ENCODE measurements at places on chromosomes 3 and 15.

DNA sequence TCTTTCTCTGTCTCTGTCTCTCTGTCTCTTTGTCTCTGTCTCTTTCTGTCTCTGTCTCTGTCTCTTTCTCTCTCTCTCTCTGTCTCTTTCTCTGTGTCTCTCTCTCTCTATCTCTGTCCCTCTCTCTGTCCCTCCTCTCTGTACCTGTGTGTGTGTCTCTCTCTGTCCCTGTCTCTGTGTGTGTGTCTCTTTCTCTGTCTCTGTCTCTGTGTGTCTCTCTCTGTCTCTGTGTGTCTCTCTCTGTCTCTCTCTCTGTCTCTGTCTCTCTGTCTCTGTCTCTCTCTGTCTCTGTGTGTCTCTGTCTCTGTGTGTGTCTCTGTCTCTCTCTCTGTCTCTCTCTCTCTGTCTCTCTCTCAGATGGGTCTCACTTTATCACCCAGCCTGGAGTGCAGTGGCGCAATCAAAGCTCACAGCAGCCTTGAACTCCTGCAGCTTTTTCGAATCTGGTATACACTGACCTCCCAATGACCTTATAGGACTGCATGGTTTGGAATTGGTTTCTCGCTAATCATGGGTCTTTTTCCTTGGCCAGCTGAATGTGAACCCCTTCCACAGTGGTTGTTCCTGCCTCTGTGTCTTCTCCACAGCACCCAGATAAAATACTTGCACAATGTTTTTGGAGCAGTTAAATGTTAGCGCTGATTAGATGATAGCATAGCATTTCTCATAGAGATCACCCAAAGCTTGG lies 102.6 kb upstream of the KLHL25 start:
- DNase-seq = no peak

DNA sequence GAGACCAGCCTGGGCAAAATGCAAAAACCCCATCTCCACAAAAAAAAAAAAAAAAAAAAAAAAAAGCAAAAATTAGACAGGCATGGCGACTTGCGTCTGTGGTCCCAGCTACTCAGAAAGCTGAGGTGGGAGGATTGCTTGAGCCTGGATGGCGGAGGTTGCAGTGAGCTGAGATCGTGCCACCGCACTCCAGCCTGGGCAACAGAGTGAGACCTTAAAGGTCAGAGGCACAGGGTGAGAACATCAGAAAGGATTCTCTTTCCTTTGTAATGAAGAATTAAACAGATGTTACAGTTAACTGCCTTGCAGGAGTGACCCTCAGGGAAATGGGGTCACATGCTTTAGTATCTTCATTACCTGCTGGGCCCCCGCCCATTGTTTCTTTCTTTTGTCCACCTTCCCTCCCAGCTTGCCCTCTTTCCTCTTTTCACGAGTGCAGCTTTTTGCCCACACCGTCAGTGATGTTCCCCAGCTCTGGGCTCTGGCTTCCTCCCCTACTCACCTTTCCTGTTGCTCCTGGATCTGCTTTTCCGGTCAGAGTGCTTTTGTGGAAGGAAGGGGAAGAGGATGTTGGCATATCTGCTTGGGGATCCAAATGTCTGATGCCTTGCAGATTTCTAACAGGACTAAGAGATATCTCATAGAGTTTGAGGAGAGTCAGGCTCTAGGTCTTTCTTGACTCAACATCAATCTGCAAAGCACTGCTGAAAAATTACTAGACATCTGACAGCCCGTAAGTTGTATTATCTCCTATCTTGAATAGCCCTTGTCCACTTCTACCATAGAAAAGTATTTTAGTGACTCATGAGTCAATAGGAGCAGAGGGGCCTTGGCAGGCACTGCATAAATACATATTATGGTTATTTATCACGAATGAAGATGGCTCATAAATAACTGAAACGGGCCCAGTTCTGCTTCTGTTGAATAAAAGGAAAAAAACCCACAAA lies 35.6 kb upstream of the NDUFB4 start:
- DNase-seq = no peak

- DNase-seq = no peak
These were observed 219.8 kb downstream of the STT3B start for GRCh38 chr3:31752305-31753049.

GRCh38 chr3:13709706-13710105 lies 160.8 kb downstream of the FBLN2 start:
- DNase-seq = no peak

- peak; percentile 61 for DNase-seq
These were observed 23.2 kb upstream of the VILL start for GRCh38 chr3:37967260-37967881.

- no peak for DNase-seq
These were observed 237.0 kb upstream of the LRTM1 start for GRCh38 chr3:55164876-55165275.

- peak; percentile 55 for DNase-seq
These were observed 87.4 kb downstream of the NFKBIZ start for GRCh38 chr3:101936419-101937356.

DNA sequence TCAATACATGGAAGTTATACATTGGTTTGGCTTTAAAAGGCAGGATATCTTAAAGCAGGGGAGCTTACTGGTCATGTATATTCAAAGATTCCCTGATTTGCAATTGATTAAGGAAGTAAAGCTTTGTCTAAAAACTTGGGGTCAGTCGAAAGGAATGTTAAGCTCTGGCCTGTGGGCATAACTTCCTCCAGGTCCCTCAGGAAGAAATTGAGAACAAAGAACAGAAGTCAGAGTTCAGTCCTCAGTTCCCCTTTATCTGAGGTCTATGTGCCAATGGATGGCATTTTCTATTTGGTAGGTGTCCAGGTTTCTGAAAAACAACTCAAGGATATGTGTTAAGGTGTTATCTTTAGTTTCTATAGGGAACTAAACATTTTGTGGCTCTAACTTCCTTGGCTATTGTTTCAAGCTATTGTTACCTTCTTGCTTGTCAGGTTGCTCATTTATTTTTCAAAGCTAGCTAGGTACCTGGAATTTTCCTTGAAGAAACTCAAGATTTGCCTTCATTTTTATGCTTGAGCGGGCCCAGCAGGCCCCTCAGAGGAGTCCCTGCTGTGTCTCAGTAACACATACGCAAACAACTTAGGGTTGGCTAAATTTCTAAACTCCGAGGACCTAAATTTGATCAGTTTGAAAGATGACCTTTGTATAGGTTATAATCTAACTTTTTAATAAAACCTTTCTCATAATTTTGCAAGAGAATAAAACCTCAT lies 135.0 kb upstream of the UBE2E2 start:
- DNase-seq = no peak

- peak; percentile 86 for DNase-seq
These were observed at the start of gene NR1D2 for GRCh38 chr3:23944861-23945662. Gene NR1D2 (plus strand): TSS chr3:23945286. CDS start chr3:23945579, 293 bp downstream.

DNA sequence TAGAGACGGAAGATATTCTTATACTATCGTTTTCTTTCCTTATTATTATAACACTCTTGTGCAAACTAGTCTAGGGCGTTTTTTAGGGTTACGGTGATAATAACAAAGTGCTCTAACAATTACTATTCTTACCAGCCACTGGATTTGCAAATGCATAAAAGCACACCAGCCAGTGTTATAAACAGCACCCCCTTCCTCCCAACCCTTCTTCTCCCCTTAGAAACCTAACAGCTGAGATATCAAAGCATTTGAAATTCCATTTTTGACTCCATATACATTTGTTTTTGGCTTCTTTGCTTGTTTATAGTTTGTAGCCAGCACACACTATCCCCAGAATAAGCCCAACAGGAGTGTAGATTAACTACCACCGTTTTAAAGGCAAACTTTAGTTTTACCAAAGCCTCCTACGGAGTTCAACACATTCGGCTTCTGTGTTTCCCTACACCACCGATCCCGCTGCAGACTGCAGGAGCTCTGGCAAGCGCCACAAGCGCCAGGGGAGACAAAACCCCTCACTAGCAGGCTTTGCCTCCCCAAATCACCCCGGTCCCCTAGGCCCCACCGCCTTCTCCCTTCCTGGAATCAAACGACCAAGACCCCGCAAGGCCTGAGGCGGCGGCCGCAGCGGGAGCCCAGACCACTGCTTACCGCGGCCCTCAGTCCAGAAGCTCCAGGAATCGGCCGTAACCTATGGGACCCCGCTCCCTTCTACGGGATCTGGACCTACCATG lies 461 bp downstream of the COPB2 start:
- peak; percentile 34 for DNase-seq

- peak; percentile 71 for DNase-seq
These were observed 31.0 kb downstream of the IDH2 start for GRCh38 chr15:90071220-90071807.

- DNase-seq = no peak
These were observed 56.7 kb upstream of the XCR1 start for GRCh38 chr3:46083956-46084355.

DNA sequence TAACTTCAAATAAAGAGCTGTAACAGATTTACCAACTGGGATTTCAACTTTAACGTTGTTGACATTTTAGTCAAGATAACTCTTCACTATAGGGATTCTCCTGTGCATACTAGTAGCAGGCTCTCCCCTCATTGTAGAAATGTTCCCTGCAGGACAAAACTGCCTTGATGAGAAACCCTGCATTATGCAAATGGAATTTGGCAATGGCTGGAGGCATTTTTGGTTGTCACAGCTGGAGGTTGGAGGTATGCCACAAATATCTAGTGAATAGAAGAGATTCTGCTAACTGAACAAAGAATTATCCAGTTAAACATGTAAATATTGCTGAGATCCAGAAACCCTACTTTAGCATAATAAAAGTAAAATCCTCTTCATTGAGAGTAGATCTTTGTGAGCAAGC lies 928.8 kb upstream of the ALCAM start:
- no peak for DNase-seq

GRCh38 chr3:145620002-145620401 lies 541.0 kb downstream of the PLOD2 start:
- DNase-seq = no peak

- DNase-seq = no peak
These were observed 79.3 kb downstream of the SHQ1 start for GRCh38 chr3:72768936-72769335.

DNA sequence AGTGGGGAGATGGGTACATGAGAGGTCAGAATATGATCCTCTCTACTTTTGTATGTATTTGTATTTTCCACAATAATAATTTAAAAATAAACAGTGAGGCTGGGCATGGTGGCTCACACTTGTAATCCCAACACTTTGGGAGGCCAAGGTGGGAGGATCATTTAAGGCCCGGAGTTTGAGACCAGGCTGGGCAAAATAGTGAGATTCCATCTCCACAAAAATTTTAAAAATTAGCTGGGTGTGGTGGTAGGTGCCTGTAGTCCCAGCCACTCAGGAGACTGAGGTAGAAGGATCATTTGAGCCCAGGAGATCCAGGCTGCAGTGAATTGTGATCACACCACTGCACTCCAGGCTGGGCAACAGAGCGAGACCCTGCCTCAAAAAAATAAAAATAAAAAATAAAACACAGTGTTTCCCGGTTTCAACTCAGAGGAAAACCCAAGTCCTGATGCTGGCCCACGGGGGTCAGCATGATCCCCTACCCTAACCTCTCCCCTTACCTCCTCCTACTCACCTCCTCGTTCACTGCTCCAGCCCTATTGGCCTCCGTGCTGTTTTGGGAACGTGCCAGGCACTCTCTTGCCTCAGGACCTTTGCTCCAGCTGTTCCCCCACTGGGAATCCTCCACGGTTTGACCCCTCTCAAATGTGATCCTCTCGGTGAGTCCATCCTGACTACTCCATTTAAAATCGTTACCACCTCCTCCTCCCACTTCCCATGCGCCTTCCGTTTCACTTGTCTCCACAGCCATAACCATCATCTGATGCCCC lies 2.9 kb upstream of the KLHL40 start:
- DNase-seq = no peak

GRCh38 chr3:136728918-136729317 lies 23.3 kb downstream of the STAG1 start:
- no peak for DNase-seq

- no peak for DNase-seq
These were observed 98.0 kb downstream of the KCNAB1 start for GRCh38 chr3:156218353-156218744.

GRCh38 chr3:152054315-152054714 lies 180.9 kb downstream of the SUCNR1 start:
- DNase-seq = no peak

Measured in germinal center (tissue), 1 donor.